ENCODE measurements at places on chromosomes 5 and 9. TPM values are rescaled to one million over a fixed set of nuclear protein-coding genes. Genes with fewer than 3 reads are reported as not detected.

The AGXT2 gene
- not detected for total RNA-seq

The FSTL4 gene
- 0.25 TPM for total RNA-seq

The SGCD gene
- total RNA-seq, result 0.64 TPM

The PLK2 gene
- total RNA-seq, result 578 TPM

The DNAJC21 gene
- 15.5 TPM for total RNA-seq

The ZSWIM6 gene
- total RNA-seq, result 8.3 TPM

The LCNL1 gene
- not detected for total RNA-seq

The ROPN1L gene
- 2.2 TPM for total RNA-seq

The UBLCP1 gene
- total RNA-seq, result 11.3 TPM

The STOML2 gene
- 199 TPM for total RNA-seq

DNA sequence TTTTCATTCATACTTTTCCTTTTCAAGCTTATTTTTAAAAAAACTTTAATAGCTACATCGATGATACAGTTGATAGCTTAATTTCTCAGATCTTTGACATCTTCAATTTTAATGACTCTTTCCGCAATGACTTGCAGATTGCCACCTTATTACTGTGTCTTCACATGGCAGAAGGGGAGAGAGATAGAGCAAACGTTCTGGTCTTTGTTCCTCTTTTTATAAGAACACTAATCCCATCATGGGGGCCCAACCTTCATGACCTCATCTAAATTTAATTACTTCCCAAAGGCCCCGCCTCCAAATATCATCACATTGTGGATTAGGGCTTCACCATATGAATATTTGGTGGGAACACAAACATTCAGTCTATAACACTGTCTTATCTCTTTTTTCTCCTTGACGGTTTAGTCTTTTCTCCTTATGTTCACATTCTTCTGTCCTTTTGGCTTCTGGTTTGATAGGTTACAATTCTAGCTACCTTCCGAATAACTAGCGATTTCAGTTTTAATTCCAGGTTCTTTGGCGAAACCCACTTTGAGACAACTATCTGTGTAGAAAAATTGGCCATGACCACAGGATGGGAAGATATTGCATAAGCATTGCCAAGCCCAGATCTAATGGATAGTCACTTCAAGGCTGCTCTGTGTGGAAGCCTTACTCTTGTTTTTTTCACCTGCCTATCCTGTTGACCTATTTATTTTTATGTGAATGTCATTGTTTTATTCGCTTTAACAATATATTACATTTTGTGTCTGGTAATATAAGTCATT, 5.0 kb downstream of the ZNF189 start:
- no peak for DNase-seq

DNA sequence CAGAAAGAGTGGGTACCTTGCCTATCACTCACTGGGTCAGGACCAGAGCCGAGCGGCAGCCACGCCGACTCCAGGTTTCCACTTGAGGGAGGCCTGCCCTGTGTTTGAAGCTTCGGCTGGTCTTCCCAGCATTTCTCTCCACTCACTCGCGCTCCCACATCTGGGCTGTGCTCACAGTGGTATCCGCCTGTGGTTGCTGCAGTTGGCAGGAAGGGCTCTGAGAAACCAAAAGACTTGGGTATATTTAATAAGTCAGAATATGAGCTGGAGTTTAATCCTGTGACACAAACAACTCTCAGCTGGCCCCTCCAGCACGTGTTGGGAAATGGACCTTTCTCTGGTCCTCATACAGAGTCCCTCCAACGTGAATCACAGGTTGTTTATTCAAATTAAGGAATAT, 70.9 kb downstream of the SPRY4 start:
- DNase-seq, result no peak

DNA sequence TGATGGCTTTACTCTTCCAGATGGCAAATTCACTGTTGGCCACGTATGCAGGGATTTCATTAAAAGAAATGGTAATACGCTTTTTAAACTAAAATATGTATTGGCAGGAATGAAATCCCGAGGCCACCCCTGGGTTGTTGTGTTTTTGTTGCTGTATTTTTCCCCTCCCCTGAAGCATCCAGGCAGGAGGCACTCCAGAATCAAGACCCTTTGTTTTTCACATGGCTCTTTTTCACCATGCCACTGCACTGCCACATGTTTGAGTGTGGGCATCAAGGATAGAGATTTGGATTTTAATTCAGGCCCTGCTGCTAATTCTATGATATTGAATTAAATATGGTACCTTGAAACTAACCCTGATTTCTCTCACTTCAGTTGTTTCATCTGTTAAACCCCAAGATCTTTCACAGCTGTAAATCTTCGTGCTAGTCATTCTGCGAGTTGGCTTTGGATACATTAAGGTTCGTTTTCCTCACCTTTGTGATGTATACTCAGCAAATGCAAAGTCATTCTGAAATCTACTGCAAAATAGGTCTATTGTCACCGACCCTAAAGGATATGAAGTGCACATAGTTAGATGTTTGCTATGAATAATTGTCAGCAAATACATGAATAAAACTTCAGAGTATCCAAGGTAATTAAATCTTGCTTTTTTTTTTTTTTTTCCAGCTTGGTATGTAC, 533.4 kb downstream of the PTPRD start:
- DNase-seq, result no peak

- no peak for DNase-seq
Measured at GRCh38 chr5:1522601-1523479, 920 bp downstream of the LPCAT1 start.

- DNase-seq, result no peak
Measured at GRCh38 chr9:127809002-127809539, 6.4 kb downstream of the FPGS start.

DNA sequence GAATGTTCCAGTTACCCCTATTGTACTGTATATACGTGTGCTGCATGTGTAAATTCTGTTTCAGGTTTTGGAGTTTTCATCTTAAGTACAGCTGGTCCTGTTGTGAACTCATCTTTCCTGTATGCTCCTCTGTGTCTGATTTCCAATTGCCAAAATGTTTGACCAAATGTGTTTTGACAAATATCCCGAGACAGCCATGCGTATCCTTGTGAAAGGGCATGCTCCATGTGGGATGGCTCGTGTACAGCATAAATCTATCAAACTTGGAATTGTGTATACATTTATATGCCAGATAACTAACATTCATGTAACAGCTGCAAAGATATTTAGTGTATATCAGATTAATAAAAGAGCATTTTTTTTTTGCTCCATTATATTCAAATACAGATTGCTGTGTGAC, 69.5 kb upstream of the IQGAP2 start:
- DNase-seq, result no peak

- no peak for DNase-seq
Measured at GRCh38 chr9:127106466-127106855, 16.0 kb downstream of the ANGPTL2 start.

DNA sequence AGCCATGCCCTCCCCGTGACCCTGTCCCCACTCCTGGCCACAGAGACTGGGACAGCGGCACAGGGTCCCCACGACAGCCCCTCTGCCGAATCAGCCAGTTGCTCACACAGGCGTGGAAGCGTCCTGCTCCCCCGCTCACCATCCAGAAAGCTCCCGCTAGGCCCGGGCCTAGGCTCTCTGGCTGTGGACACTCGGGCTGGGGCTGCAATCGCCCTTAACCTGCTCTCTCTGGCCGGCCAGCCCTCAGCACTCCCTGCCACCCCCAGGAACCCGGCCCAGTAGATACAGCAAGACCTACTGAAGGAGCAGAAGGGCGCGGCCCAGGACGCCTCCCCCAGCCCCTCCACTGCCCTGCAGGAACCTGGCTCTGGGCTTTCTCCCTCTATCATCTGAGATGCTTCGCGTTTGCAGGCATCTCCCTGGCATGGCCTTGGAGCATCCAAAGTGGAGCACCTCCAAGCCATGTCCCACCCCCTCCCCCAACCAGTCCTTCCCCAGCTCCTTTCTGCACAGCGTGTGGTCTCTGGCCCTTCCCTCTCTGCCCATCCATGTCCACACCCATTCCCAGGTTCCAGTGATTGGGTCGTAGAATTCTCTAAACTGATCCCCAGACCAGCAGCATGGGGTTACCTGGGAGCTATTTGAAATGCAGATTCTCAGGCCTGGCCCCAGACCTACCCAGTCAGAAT, 113.7 kb upstream of the LMX1B start:
- no peak for DNase-seq

DNA sequence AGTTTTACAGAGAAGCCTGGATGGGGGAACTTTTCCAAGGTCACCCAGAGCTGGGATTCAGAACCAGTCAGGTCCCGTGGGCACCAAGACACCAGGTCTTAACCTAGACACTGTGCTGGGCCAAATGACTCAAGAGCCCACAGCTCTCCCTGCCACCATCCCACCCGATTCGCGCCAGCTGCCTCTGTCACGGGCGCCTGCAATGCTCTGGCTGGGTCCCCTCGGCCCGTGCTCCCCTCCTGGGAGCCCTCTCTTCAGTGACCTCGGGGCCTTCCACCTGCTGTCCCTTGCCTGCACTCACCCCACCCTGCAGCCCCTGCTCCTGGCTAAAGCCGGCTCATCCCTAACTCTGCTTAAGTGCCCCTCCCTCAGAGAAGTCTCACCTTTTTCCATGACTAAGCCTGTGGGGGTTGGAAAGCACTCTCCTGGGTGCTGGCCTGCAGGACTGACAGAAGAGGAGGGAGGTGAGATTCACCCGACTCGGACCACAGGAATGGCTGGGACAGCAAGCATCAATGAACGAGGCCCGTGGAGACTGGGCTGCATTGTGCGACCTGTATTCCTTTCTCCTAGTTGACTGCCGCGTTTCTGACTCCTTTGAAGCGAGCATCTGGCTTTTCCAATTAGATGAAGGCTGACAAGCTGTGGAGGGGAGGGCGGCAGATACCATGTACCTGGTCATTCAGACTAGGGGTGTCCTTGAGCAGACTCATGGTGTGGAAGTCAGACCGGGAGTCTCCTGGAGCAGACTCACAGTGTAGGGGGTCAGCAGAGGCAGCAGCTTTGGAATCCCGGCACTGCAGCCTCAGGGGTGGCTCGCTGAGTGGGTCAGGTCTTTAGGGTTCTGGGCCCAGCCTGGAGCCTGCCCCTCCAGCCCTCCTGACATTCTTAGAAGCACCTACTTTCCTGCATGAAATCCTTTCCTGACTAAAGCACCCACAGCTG, 5.8 kb upstream of the IL4 start:
- no peak for DNase-seq

GRCh38 chr5:98292496-98292895, 481.0 kb upstream of the RGMB start:
- DNase-seq, result no peak

GRCh38 chr5:111364992-111365391, 140.8 kb downstream of the CAMK4 start:
- DNase-seq, result no peak

GRCh38 chr5:150490754-150491153, 17.2 kb upstream of the NDST1 start:
- no peak for DNase-seq

DNA sequence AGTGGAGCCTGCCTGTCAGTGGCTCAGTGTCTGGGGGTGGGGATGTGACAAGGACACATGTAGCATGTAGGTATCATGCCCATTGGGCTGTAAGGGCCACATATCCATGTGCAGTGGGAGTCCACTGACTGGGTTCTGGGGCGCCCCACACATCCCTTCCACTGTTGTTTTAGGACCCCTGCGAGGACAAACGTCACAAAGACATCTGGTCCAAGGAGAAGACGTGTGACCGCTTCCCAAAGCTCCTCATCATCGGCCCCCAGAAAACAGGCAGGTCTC, 33.4 kb downstream of the NDST1 start:
- DNase-seq, result no peak

- no peak for DNase-seq
Measured at GRCh38 chr9:105178076-105178475, 66.4 kb upstream of the SLC44A1 start.

DNA sequence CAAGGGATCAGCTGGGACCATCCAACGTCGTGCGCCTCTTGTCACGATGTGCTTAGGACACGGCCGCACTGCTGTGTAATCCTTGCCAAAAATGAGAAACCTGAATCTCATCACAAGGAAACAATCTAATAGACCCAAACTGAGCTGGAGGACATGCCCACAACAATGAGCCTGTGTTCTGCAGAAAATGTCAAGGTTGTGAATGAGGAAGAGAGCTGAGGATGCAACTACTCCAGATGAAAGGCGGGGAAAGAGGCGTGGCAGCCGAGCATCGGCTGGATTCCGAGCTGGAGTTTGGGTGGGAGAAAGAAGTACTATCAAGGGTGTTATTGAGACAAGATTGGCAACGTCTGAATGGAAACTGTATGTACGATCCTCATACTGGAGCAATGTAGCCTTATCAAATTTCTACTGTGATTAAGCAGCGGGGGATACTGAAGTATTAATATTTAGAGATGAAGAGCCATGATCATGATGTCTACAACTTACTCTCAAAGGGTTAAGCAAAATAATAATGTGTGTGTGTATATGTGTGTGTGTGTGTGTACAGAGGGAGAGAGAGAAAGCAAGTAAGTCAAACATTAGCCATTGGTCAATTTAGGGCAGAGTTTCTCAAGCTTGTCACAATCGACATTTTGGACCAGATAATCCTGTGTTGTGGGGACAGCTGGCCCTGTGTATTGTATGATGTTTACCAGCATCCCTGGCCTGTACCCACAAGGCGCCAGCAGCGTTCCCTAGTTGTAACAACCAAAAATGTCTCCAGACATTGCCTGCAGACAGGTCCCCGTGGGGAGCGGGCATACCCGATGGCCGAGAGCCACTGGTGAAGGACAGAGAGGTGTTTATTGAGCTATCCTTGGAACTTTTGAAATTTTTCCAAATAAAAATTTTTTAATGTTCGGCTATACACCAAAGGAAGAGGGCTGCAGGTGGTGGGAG, 46.5 kb downstream of the DUSP1 start:
- no peak for DNase-seq

DNA sequence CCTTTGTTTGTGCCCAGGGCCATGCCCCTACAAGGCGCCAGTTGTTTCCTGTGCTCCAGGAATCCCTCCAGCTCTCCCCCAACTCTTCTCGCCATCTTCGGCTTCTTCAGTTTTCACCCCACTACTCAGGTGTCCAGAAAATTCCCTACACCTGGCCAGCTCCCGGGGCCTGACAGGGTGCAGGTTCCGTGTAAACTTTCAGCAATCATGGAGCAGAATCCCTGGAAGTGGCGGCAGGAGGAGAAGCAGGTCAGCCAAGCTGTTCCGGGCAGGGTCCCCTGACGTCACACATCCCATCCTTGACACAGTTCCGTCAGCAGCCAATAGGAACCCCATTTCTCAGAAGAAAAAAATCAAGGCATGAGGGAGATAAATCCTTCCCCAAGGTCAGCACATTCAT, 12.2 kb upstream of the ADGRD2 start:
- DNase-seq, result no peak

DNA sequence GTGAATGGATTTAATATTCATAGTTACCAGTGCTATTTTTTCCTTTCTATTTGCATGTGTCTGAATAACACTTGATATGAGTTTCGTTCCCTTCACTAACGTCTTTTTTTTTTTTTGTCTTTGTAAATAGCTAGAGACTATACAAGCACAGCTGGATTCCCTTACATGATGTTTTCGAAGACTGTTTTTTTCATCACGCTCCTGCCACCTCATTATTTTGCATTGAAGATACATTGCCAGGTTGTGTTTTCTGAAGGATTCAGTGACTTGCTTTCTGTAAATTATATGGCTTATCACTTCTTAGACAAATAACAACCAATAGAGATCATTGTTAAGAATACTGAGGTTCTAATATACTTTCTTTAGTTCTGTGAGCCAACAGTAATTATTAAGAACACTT, 207.5 kb downstream of the COMMD10 start:
- DNase-seq, result no peak

- DNase-seq, result no peak
Measured at GRCh38 chr9:137463931-137464290, 4.8 kb upstream of the NSMF start.

- DNase-seq, result no peak
Measured at GRCh38 chr9:132622159-132622558, 39.8 kb downstream of the BARHL1 start.
